Activated CD4-positive, CD25-positive, alpha-beta regulatory T cell (primary cell): ENCODE measurements at places on chromosomes 16 and 17.

- no peak for DNase-seq
Observed at GRCh38 chr16:82915139-82915824, 288.5 kb downstream of the CDH13 start.

GRCh38 chr16:84751947-84752346 lies 52.1 kb downstream of the USP10 start:
- DNase-seq, result no peak

GRCh38 chr16:9115277-9115676 lies 23.8 kb downstream of the HAPSTR1 start:
- no peak for DNase-seq

DNA sequence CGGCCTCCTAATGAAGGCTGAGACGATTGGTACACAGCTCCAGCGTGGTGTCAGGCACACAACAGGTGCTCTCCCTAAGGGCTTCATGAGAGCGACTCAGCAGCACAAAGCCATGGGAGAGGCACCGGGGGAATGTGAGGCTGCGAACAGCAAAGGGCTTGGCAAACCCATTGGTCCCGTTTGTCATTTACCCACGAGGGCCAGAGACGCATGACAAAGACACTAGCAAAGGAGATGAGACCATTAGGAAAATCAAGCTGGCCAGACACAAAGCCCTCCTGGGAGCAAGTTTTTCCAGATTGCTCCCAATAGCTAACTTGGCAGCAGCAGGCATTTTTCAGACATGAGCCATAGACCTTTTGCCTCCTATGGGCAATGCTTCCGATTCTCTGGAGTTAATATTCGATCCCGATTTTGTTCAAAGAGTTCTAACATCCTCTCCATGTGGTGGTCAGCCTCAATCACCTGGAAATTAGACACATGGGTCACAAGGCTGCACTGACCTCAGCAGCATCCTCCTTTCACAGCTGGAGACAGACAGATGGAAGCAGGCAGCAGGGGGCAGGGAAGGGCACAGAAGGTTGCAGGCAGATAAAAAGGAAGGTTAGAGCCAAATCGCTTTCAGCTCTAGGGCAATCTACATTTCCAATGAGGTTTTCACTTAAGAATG lies 38.2 kb downstream of the TK2 start:
- DNase-seq, result no peak

- no peak for DNase-seq
Observed at GRCh38 chr16:28014851-28015250, 48.7 kb downstream of the GSG1L start.

- no peak for DNase-seq
Observed at GRCh38 chr17:59504821-59505220, 60.6 kb upstream of the DHX40 start.

DNA sequence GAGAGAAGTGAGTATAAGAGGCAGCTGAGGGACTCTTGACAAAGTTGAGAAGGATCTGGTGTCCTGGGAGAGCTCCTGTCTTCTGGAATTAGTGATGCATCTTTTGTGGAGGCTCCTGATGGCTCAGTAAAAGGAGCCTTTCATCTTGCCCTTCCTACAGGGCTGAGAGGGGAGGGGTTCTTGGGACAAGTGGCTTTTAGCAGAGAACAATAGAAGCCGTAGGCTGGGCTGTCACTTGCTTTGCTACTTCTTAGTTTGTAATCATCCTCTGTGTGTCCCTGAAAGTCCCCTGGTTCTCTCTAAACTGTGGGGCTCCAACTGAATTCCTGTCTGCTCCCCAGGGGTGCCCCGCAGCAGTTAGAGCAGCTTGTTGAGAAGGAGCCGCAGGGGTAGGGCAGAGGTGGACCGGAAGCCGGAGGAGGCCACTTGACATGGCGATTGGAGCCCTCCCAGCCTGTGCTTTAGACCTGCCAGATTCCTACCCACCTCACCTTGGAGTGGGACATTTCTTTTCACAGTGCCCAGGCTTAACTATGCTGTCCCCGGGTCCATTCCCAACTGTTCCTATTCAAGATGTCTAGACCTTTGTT lies 85.1 kb downstream of the PRKCA start:
- DNase-seq, result no peak

DNA sequence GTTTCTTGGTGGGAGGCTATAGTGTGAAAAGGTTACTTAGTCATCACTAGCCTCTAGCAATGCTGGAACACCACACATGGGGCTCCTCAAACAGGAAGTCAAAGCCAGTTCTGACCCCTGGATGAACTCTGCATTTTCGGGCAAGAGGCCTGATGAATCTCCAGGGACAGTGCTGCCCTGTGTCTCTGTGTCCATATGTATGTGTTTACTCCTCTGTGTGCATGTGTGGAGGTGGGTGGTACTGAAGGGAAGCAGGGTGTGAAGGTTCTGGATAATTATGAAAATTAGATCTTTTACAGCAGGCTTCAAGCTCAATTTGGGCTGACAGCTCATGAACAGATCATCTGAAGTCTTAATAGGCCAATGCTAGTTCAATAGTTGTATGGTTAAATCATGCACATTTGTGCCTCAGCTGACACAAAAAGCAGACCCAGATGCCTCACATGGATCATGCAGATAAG lies 133.6 kb downstream of the SNX11 start:
- DNase-seq, result no peak

DNA sequence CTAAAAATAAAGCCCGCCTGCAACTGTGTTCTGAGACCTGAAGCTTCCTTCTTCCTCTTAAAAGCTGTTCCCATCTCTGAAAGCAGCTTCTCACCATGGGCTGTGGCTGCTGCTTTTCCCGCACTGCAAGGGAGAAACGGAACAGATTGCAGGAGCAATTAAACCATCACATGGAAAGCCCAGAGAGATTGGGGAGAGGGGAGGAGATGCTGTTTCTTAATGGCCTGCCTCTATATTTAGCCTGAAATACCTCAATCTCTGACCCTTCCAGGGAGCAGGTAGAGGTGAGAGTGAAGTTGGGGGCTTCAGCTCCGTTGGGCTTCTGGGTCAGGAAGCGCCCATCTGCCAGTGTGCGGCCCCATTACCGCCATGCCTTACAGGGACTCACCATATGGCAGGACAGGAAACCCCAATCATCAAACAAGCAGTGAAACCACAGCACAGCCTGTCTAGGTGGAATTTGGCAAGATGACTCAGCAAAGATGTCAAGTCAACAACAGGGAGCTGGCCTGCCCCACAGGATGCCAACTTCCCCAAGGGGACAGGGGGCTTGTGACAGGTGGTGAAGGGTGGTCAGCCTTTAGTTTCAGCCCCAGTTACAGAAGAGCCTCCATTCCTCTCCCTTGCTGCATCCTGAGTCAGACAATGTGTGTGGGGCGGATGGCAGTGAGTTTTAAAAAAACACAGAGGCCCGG lies 286.6 kb upstream of the CCL2 start:
- no peak for DNase-seq

GRCh38 chr17:80779961-80780380 lies 211.7 kb upstream of the CHMP6 start:
- DNase-seq, result no peak

DNA sequence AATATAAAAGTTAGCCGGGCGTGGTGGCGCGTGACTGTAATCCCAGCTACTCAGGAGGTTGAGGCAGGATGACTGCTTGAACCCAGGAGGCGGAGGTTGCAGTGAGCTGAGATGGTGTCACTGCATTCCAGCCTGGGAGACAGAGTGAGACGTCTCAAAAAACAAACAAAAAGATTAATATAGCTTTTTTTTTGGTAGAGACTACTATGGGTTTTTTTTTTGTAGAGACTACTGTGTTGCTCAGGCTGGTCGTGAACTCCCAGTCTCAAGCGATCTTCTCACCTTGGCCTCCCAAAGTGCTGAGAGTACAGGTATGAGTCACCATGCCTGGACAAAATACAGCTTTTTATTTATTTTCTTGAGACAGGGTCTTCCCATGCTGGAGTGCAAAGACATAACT lies 20.2 kb downstream of the ZNRF1 start:
- no peak for DNase-seq

GRCh38 chr16:57150682-57151330 lies 35.0 kb downstream of the PSME3IP1 start:
- DNase-seq, result no peak

DNA sequence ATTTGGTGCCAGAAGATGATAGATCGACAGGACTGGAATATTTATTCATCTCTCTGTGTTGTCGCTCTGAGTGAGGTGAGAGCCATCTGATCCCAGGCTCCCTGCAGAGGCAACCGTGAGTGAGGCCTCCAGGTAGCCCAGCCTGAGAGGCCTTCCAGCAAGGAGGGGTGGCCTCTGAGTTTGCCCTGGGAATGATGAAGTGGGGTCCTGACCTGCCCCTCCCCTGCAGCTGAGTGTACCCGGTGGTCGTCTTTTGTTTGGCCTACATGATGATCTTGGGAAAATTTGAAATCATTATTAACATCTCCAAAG lies 86.4 kb downstream of the CBLN1 start:
- no peak for DNase-seq

GRCh38 chr17:43940630-43941029 lies 1.6 kb downstream of the PPY start:
- no peak for DNase-seq

DNA sequence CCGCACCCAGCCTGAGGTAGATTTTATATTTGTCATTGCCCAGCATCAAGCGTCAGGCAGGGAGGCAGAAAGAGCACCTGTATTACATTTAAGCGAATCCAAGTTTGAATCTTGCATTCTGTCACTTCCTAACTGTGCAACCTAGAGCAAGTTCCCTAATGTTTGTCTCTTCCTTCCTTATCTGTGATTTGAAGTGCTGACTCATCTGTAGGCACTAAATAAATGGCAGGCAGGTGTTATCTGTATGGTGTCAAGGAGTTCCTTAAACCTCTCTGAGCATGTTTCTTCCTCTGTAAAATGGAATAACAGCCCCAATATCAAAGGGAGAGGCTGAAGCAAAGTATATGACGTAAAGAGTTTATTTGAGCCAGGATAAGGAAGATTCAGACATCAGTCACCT lies 24.3 kb downstream of the GP2 start:
- no peak for DNase-seq

DNA sequence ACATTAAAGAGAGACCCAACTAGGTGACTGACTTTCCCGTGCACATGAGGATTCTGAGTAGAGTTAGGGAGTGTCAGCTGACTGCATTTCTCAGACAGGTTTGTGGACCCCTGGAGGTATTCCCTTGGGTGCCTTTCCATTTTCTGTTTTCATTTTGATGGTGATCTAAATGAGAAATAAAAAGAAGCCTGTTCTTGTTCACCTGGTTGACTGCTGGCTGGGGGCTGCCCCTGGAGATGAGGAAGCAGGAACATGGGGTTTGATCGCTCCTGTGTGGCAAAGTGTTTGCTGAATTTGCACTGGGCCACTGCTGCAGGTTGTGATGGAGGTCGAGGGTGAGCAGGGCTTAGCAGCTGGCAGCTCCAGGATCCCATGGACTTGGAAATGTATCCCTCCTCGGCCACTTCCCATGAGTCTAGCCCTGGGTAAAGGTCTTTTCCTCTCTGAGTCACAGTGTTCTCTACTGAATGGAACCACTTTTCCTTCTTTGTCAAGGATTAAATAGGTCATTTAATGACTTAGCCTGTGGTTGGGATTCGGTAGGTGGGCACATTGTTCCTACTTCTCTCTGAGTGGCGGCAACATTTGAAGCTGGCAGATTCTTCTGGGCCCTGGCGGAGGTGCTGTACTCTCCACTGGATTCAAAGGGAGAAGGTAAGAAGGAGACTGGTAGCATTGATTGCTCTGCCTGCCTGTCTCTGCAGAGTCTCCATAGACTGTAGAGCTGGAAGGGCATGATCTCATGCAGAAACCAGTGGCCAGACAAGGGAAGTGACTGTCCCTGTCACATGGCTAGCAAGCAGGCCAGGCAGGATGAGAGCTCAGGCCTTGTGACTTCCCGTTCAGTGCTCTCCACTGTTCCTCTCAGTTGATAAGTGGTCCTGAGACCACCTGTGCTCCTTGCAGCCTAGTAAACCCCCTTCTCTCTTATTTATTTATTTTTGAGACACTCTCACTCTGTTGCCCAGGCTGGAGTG lies 17.9 kb downstream of the SNX29 start:
- no peak for DNase-seq

DNA sequence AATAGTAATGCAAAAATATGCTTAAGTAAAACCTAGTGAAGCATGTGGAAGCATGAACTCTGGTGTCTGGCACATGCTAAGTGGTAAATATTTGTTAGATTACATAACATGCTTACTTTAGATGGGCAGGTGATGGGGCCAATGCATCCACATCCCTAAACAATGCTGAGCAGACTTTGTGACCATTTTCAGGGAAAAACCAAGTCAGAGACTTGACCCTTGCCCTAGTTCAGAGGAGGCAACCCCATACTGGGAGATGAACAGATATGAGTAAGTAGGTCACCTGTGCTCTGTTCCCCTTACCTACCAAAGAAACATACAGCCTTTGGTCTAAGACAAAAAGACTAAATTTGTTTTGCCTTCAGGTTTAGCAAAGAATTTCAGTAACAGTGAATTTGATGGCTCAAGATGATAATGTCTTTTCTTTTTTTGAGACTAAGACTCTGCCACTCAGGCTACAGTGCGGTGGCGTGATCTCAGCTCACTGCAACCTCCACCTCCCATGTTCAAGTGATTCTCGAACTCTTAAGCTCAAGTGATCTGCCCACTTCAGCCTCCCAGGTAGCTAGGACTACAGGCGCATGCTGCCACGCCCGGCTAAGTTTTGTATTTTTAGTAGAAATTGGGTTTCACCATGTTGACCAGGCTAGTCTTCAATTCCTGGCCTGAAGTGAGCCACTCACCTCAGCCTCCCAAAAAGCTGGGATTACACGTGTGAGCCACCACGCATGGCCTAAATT lies 91.4 kb downstream of the HIC1 start:
- DNase-seq, result no peak

- no peak for DNase-seq
Observed at GRCh38 chr17:36979565-36979941, 30.8 kb downstream of the AATF start.

DNA sequence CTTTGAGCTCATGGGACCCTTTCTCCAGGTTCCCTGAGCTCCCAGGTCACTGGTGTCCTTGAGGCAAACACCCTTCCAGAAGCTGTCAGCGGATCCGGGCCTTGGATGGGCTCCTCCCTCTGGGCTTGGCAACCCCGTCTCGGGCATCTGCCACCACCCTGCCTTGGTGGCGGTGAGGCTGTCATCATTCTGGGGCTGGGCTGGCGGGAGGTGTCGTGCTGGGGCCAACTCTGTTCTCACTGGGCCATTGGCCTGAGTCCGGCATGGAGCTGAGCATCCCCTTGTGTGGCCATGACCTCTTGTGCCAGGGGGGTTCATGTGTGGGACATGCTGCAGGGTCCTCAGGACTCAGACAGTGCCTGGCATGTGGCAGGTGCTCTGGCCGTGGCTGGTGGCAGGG lies 197.6 kb downstream of the LAT start:
- DNase-seq, result no peak

GRCh38 chr17:4327606-4328005 lies 38.9 kb downstream of the UBE2G1 start:
- no peak for DNase-seq

- no peak for DNase-seq
Observed at GRCh38 chr16:87854907-87855683, 14.2 kb downstream of the SLC7A5 start.

- no peak for DNase-seq
Observed at GRCh38 chr17:4001048-4001590, 36.9 kb upstream of the ATP2A3 start.

GRCh38 chr16:85573696-85574641 lies 39.2 kb upstream of the GSE1 start:
- DNase-seq, result no peak
